ENCODE measurements at places on chromosomes 3 and 15.

GRCh38 chr15:94744080-94744793 is 512.9 kb downstream of the MCTP2 start:
- DNase-seq = no peak

DNA sequence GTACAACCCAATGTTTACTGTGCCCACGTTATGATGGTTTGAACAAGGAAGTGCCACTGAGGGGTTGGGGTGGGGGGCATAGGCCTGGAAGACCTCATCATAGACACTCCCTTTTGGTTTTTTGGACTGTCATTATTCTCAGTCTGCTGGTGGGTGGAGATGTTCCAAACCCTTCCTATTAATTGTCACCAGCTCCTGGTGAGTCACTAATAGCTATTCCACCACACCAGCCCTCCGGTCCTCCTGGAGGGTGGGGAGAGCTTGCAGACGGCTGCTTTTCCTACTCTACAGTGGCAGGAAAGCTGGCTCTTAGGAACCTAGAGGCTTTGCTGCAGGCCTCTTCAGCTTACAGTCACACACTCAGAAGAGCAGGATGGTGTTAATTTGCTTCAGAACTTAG is 9.0 kb upstream of the COPG1 start:
- no peak for DNase-seq

DNA sequence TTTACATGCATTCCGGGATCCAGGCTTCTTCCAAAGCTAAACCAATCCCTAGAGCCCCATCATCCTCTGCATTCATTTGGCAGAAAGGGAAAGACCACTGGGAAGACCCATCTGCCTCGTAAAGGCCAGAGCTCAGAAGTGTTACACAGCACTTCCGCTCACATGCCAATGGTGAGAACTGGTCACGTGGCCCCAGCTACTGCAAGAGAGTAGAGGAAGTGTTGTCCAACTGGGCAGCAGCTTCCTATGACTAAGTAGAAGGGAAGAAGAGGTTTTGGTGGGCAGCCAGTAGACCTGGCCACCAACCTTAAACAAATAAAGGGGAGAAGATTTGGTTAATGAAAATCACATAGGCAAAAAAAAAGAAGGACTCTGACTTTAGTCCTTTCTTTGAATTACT is 74.4 kb upstream of the PPP2R3A start:
- DNase-seq = no peak

DNA sequence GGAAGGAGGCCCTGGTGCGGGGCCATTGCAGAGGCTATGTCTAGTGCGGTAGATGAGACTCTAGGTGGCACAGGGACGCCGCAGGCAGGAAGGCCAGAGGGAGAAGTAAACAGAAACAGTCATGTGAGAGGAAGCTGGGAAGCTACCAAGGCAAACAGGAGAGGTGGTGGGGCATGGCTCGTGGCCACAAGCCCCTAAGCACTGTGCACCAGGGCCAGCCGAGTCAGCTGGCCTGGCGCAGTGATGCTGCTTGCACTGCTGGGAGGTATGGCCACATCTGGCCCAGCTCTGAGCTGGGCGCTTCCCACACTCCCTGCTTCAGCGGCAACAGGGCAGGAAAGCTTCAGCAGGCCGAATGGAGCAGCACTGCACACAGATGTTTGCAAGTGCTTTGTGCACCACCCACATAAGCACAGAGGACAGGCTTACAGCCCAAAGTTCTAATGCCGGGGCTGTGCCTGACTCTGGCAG is 76.6 kb downstream of the SRGAP3 start:
- DNase-seq = no peak

- DNase-seq = no peak
These were observed 54.4 kb downstream of the SH3BP5 start for GRCh38 chr3:15277861-15278500.

DNA sequence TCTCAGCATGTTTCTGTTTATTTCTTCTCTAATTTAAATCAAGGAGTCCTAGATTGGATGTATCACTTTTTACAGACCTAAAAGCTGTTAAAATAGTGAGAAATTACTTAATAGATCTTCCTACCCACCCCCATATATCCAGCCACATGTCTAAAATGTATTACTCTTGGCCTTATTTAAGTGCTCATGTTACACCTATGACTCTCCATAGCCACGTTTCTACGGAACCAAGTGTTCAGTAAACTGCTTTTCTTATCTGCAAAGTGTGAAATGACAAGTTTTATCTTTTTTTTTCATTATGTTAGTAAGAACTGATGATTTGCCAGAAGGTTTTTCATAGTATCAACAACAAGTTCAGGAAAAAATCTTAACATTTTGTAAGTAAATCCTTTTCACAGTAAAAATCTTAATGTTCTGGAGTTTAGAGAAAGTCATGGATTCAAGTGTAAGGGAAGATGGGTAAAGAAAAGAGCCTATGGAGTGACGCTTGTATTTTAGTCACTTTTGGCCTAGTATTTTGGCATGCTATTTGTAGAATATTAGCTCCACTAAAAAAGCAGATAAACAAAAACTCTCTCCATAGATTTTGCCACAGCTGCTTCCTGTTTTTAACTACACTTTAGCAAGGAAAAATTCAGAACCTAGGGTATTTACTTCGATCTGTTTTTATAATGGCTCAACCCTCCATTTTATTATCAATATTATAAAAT is 41.2 kb upstream of the IGSF10 start:
- no peak for DNase-seq

DNA sequence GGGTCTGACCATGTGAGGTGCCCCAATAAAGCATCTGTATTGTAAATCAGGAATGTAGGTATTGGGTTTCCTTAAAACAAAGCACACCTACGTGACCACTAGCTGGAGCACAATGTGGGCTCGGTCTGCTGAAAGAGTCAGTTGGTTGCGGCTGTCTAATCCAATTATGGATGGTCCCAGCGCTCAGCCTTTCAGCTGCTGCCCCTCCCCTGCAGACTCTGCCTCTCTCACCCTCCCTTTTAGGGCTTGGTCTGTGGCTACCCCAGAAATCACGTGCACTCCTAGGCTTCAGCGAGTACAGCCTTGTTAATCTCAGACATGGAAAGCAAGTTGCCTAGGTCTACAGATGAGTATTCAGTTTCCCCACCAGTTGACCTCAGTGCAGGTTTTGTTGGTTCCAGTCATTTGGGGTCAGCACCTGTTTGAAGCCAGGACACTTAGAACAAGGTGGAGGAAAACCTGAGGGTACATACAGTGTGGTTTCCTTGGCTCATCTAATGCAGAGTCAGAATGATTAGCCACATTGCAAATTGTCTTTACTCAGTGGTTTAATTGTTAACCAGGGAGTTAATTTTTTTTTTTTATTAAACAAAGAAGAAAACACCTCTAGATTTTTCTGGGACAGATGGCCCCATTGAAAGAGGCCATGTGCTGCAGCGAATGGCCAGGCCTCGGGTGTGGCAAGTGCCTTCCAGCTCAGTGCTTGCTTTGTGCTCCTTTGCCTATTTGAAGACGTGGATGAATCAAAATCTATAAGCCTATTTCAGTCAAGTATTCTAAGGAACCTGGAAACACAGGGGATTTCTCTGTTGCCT is 137.7 kb downstream of the IGF1R start:
- DNase-seq = peak; percentile 62

- DNase-seq = no peak
These were observed 1.8 kb downstream of the IL20RB start for GRCh38 chr3:136959599-136959998.

DNA sequence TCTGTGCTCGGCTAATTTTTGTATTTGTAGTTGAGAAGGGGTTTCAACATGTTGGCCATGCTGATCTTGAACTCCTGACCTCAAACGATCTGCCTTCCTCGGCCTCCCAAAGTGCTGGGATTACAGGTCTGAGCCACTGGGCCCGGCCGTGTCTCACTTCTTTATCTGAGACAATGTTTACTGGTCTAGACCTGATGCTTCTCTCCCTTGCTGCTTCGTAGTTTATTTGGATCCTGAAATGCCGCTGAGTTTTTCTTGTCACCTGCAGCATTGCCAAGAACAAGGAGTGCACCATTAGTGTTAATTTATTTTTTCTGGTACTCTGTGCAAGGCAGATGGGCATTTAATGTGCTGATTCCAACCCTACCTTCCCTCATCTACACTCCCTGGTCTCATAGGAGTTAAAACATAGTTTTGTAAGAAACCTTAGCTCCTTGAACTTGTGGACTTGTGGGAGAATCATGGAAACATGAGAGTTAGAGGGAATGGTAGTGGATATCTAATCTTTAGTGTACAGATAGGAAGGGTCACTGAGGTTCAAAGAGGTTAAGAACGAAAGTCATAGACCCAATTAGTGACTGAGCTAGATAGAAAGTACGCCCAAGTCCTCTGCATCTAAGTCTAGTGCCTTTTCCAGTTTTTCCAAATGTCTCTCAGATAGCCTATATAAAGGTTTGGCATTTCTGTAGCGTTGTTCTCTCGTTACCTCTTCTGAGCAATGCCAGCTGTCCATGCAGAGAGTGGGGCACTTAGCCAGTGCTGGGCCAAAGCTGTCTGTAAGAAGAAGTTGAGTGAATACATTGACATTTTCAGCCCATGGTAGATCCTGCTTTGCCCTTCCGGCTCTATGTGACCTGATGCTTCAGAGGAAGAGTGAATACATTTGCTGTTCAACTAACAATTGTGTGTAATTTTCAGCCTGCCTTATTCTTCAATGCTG is 244.1 kb downstream of the LPP start:
- no peak for DNase-seq

GRCh38 chr3:156368189-156368588 is 186.7 kb downstream of the SSR3 start:
- no peak for DNase-seq

GRCh38 chr3:34676436-34676835 is 878.0 kb downstream of the PDCD6IP start:
- DNase-seq = no peak

DNA sequence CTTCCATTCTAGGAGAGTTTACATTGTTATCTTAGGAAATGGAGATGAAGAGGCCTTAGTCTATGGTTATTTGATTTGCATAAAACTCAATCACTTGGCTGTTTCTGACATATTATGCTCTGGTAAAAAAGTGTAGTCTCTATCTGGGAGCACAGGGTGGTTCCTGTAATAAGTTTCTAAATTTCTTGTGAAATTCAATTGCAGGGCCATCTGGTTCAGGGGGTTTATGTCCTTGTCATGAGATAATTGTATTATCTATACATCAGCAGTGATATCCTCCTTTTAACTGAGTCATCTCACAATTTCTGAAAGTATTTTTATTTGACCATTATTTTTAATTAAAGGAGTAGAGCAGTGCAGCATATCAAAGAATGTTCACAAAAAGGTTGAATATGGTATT is 203.3 kb downstream of the MFSD1 start:
- no peak for DNase-seq

DNA sequence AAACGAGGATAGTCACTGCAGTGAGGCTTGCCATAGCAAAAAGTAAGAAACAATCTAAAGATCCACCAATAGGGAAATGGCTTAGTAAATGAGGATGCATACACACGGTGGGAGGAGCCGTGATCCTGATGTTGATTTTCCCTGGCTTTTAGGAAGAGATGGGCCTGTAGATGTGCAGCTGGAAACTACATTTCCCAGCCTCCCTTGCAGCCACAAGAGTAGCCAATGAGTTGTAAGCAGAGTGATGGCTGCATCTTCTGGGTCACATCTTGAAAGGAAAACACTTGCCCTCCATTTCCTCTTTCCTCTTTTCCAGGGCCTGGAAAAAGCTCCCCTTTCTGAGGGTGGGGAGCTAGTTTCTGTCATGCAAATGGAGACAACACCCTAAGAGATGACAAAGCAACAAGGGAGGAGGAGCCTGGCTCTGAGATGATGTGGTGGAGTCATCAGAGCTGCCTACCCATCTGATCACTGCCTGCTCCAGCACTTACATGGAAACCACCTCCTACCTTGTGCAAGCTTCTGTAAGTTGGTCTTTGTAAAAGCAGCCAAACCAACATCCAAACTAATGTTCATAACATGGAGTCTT is 139.1 kb downstream of the TLE3 start:
- no peak for DNase-seq

- DNase-seq = no peak
These were observed 240.7 kb downstream of the LPP start for GRCh38 chr3:188394623-188395022.

- DNase-seq = no peak
These were observed 1.6 kb upstream of the ONECUT1 start for GRCh38 chr15:52791776-52792175.

DNA sequence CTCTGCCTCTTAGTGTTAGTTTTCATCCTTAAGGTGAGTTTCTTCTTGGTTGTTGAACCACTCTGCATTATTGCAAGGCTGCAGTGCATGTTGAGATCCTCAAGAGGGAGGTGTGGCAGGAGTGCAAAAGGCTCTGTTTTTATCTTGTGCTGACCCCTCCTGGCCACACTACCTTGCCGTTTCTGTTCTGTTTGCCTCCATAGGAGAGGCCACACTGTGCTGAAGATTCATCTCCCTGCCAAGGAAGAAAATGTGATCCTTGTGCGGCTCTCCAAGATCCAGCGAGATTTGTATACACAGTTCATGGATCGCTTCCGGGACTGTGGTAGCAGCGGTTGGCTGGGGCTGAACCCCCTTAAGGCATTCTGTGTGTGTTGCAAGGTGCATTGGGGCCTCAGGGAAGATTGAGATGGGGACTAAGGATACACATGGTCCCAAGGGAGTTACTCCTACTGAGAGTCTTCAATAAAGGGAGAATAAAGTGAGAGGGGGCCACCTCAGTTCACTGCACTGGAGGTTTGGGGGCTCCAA is 33.0 kb upstream of the TEX264 start:
- DNase-seq = no peak

- DNase-seq = no peak
These were observed 171.2 kb downstream of the POTEB3 start for GRCh38 chr15:21269121-21269520.

- DNase-seq = no peak
These were observed 7.4 kb downstream of the CISH start for GRCh38 chr3:50604110-50604621.

GRCh38 chr3:9400616-9401015 is 3.2 kb downstream of the SETD5 start:
- DNase-seq = no peak

DNA sequence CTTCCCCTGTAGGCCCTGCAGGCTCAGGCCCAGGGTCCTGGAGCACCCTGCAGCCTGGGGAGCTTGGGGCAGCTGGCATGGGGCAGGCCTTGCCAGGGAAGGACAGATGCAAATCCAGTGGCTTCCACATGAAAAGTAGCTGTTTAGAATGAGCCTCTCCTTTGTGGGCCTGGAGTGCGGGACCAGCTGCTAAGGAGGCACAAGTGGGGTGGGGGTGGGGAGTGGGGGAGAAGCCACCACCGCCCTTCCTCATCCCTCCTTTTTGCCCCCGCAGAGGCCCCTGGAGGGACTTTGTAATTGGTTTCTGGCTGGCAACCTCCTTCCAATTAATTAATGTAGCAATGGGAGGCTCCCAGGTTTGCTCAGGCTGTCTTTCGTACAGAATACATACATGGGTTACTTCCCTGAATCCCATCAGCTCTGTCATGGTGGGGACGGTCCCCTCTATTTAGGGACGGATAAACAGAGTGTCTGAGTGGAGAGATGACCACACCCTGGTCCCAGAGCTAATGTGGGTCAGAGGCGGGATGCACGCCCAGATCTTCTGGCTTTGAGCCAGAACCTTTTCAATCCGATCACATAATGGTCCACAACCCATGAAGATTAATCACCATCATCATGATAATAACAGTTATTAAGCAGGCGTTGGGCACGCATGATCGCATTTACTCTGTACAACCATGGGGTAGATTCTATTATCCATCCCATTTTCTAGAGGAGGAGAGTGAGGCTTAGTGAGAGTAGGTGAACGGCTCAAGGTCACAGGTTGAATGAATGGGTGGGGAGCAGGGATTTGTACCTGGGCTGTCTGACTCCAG is 6.2 kb downstream of the CORO2B start:
- DNase-seq = no peak

GRCh38 chr3:46845397-46845859 is 17.8 kb downstream of the MYL3 start:
- DNase-seq = no peak
